ENCODE measurements at places on chromosomes 6 and 20.

GRCh38 chr20:24773751-24774201, 175.3 kb upstream of the CST7 start:
- peak; percentile 19 for DNase-seq

- no peak for DNase-seq
Measured at GRCh38 chr20:49698477-49698876, 15.2 kb downstream of the B4GALT5 start.

GRCh38 chr20:17782768-17783167, 83.0 kb downstream of the BANF2 start:
- no peak for DNase-seq

GRCh38 chr6:148771896-148772554, 25.2 kb downstream of the UST start:
- no peak for DNase-seq

GRCh38 chr6:134373282-134373922, 55.5 kb upstream of the SGK1 start:
- DNase-seq = peak; percentile 33

DNA sequence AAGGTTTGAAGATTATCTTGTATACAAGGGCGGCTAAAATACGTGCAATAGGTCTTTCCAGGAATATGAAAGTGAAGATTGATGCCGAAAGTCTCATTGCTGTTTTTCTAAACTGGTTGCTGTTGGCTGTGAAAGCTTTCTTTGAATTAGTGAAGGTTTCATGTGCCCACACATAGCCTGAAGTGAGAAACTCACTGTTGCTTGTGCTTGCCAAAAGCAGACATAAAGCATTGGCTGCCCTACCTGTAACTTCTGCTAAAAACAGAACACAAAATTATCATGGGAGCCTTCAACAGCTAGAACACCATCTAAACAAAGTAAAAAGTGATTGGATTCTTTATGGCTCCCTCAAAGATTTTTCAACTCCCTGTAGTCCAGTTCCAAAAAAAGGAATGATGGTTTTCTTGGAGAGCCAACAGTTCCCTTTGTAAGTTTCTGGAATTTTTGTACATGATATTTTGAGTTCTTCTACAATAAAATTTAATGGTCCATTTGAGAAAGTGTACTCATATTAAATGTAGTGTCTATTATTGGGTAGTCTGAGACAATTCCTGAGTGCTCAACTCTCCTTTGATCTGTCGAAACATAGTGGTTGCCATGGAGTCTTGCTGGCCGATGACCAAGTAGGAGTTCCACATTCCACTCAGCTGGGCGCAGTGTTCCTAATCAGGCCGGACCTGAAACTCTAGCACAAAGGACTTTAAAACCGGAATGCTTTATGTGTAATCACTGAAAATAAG, 68.5 kb downstream of the PLEKHG1 start:
- DNase-seq = peak; percentile 52

GRCh38 chr6:147903931-147904330, 395.4 kb downstream of the SAMD5 start:
- DNase-seq = no peak

- DNase-seq = no peak
Measured at GRCh38 chr6:169940481-169941271, 189.3 kb downstream of the ERMARD start.

- no peak for DNase-seq
Measured at GRCh38 chr6:111367393-111368088, 115.5 kb downstream of the REV3L start.

DNA sequence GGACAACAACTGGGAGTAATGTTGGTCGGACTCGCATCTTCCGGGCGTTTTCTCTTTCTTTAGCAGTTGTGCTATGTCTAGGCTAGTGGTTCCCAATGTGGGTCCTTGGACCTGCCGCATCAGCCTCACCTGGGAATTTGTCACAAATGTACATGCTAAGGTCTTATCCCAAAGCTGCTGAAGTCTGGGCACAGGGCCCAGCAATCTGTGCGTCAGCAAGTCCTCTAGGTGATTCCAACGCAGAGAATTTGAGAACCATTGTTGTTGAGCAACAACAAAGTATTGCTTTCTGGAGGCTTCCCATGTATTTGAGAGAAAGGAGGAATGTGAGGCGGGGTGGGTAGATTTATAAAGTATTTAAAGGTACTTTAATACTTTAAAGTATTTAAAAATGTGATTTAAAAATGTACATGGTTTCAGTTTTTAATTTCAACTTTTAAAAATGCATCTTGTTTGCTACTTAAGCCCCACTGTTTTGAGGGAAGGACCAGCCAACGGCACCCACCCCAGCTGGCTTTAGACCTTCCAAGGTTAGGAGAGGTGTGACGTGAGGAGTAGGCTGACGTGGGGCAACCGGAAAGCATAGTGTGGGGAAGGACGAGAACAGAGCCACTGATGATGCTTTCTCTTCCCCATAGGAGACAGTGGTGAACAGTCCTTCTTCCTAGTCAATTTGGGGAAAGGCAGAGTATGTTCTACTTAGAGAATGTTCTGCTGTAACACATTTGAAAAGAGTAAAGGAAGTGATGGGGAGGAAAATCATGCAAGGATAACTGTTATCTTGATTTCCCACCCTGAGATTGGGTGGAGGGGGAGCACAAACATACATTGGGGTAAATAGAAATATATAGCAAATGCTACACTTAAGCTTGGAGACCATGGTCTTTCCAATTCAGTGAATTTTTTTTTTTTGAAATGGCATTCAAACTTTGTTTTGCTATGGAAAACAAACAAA, 4.3 kb downstream of the UST start:
- DNase-seq = no peak

DNA sequence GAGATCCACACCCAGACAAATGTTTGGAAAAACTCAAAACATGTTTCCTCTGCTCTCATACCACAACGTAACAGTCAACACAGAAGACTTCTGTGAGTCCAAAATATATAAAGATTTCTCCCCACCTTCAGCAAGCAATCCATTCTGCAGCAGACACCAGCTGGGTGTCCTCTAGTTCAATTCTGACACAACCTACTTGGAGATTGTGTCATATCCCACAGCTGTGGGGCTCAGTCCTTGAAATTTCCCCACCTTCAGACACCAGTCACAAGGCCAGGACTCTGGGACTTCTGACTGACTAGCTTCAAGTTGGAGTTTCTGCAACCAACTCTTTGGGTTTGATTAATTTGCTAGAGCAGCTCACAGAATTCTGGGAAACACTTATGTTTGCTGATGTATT, 244.8 kb upstream of the CDYL start:
- DNase-seq = no peak

GRCh38 chr20:878511-879307, 37.4 kb downstream of the ANGPT4 start:
- DNase-seq = no peak

GRCh38 chr6:47440719-47441118, 36.9 kb upstream of the CD2AP start:
- no peak for DNase-seq

GRCh38 chr20:59120919-59121318, 42.7 kb upstream of the ZNF831 start:
- DNase-seq = no peak

DNA sequence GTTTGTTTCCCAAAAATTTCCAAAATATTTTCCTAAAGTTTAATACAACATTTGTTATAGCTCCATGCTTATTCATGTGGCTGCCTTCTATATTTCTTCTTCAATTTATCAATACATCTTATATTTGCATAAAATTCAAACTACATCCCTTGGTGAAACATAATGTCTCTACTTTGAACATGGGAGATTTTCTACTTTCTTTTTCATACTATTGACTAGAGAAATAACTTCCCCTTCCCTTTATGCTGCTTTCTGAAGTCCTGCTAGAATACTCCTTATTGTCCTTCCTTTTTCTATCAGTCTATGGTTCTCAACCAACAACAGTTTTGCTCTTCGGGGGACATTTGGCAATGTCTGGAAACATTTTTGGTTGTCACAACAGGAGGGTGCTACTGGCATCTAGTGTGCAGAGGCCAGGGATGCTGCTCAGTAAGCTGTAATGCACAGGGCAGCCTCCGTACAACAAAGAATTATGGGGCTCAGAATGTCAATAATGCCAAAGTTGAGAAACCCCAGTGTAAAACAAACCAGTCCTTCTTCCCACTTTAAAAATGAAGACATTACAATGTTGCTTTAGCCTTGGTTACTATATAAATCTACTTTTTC, 29.9 kb downstream of the MKKS start:
- DNase-seq = no peak

GRCh38 chr20:16203096-16203495, 370.2 kb downstream of the KIF16B start:
- DNase-seq = no peak

GRCh38 chr6:33955566-33955965, 151.8 kb upstream of the MLN start:
- no peak for DNase-seq

GRCh38 chr20:61387204-61387953, 135.3 kb downstream of the CDH4 start:
- peak; percentile 10 for DNase-seq

- no peak for DNase-seq
Measured at GRCh38 chr6:84872996-84873723, 108.8 kb upstream of the TBX18 start.

Data from GM04503 (cell line).